ENCODE measurements at places on chromosomes 3 and 15.

DNA sequence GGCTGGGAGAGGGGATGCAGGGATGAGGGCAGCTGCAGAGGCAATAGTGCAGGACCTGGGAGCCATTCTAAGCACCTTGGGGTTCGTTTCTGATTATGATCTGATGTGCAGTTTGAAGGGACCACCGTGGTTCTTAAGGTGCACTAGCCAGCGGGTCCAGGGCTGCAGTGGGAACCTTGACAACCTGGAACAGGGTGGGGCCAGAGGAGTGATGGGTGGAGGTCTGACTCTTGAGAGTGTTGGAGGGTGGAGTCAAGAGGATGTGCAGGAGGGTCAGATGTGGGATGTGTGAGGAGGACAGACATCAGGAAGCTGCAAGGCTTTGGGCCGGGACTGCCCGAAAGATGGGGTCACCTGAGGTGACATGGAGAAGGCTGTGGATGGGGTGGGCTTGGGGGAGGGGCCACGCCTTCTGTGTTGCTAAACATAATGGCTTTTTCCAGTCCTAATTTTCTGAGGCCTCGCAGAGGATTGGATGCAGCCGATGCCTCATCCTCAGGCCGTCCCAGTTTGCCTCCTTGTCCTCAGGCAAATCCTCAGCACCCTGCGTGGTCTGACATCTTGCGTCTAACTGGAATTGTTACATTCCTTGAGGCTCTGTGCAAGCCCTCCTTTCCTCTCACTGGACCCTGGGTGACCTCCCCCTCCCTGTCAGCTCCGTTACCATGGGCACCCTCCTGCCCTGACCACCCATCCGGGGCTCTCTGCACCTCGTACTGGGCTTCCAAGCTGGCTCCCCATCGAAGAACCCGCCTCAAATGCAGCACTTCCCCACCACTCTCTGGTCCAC is 61.4 kb upstream of the TRPM1 start:
- DNase-seq, result no peak

GRCh38 chr15:66390678-66391077 is 4.0 kb downstream of the MAP2K1 start:
- DNase-seq, result no peak

DNA sequence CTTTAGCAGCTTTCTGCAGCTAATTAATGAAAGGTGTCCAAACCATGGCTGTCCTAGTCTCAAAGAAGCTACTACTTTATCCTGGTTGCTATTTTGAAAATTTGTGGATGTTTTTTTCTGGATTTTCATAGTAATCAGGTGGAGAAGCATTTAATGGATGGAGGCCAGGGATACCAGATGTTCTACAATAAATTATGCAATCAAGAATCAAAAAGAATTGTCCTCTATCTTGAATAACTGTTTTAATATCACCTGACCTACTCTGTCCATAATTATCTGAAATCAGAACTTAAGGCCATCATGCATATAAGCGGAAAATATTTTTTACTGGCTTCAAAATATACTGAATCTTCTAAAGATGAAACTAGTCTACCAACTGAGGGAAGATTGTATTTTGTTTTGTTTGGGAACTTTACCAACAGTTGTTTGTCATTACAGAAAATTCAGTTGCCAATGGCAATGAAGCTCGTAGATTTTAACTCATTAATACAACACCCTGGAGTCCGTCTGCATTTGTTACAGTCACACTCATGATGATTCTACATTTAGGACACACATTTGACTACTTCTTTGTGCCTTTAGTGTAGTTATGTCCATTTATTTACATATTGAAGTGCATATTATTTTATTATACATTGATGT is 762.3 kb upstream of the GRM7 start:
- DNase-seq, result no peak

DNA sequence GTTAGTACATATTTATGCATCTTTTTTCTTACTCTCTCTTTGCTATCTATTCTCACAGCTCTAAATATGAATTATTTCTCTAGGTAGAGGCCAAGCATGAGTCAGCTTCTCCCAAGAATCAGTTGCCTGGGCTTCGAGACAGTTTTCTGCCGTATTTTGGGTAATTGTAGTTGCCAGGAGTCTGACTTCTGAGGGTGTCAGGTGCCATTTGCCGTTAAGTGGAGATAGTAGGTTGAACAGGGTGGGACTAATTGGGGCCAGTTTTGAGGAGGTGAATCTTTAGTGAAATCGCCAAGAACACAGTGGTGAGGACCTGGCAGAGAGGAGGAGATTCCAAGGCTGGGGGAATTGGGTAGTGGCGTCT is 7.8 kb upstream of the NRROS start:
- no peak for DNase-seq

GRCh38 chr3:10757021-10757820 is 58.8 kb upstream of the SLC6A11 start:
- DNase-seq, result no peak

Data from right kidney (tissue), 9 donors.